Omental fat pad (tissue), 4 donors: ENCODE measurements at places on chromosomes 3 and 15. TPM values are rescaled to one million over a fixed set of nuclear protein-coding genes. Genes with fewer than 3 reads are reported as not detected.

DNA sequence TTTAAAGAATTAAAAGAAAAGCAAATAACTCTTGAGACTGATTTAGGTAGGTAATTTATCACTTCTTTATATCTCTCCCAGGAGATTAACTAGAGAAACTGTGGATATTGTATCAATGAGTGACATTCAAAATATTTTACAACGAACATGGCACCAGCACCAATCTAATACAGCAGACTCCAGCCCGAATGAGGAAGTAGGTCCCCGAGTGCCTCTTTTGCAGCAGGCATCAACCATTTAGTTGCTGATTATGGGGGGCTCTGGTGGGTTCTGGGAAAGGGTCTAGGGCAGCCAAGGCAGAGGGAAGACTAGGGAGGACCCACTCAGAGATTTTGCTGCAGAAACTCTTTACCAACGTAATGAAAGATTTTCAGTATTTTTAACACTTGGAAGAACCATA is 31.7 kb upstream of the TTC14 start:
- no peak for DNase-seq

DNA sequence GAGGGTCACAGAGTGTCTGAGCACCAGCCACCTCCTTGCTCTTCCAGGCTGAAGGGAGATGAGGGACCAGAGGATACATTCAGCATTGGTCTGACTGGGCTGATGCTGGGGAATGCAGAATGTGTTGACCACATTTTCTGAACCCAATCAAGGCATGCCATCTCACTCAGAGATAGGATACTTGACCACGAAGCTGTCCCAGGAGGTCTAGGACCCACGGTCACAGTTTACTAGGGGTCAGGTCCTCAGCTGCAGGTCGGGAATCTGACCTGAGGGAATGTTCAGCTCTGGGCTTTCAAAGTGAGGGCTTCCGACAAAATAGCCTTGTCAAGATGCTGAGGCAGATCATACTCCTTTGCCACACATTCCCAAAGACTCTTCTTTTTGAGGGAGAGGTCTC is 19.6 kb downstream of the PLA2G4E start:
- DNase-seq: no peak

GRCh38 chr15:80776420-80777045 is 2.6 kb upstream of the CEMIP start:
- peak; percentile 62 for DNase-seq

DNA sequence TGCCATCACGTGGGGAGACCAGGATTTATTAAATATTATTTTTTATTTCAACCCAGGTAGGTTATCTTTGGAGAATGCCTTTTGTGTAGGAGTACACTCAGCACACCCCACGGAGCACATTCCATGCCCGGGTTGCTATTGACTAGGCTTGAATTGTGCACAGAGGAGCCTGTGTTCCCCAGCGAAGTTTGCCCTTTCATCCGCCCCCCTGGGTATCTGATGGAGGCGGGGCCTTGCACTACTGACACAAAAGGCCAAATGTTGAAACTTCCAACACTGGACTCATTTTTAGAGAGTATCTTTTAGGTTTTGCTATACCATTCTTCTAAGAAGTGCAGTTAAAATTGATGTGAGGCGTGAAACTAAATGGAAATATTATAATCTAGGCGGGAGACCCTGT is 39.3 kb upstream of the PPP4R2 start:
- no peak for DNase-seq

GRCh38 chr3:197472151-197472550 is 83.6 kb downstream of the BDH1 start:
- DNase-seq: no peak

The CKMT1B gene
- total RNA-seq: 2.3 TPM

GRCh38 chr15:43067717-43068461 is 37.9 kb downstream of the UBR1 start:
- no peak for DNase-seq

GRCh38 chr3:69838696-69839515 is 99.6 kb downstream of the MITF start:
- no peak for DNase-seq

The SCN5A gene
- total RNA-seq: 0.06 TPM

The PRSS50 gene
- total RNA-seq: not detected

GRCh38 chr15:73988445-73988969 is 3.6 kb downstream of the STOML1 start:
- DNase-seq: no peak

DNA sequence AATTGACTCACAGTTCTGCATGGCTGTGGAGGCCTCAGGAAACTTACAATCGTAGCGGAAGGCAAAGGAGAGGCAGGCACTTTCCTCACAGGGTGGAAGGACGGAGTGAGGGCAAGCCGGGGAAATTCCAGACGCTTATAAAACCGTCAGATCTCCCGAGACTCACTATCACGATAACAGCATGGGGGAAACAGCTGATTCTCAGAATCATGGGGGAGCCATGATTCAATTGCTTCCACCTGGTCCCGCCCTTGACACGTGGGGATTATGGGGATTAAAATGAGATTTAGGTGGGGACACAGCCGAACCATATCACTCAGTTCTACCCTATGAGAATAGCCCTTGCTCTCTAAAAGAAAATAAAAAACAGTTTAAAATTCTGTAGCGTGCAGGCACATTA is 13.4 kb upstream of the SYNPR start:
- no peak for DNase-seq
